ENCODE measurements at places on chromosomes 11 and 22.

GRCh38 chr11:8415195-8415594 lies 151.5 kb upstream of the LMO1 start:
- DNase-seq, result no peak

- DNase-seq, result no peak
Observed at GRCh38 chr22:30564761-30565119, 9.7 kb downstream of the GAL3ST1 start.

DNA sequence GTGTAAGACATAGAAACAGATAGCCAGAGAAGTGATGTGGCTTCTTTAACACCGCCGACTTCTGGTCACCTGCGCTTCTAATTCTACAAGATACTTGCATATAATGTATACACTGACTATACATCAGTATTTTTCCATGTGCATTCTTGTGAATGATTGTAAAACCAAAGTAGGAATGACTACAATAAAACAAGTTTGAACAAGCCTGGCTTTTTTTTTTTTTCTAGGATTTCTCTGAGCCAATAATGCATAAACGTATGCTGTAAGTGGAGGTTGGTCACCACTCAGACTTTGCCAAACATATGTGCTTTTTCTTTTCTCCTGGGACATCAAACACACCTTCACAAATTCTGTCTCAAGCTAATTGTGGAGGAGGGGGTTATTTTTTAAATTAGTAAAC lies 237.8 kb upstream of the KIRREL3 start:
- no peak for DNase-seq

DNA sequence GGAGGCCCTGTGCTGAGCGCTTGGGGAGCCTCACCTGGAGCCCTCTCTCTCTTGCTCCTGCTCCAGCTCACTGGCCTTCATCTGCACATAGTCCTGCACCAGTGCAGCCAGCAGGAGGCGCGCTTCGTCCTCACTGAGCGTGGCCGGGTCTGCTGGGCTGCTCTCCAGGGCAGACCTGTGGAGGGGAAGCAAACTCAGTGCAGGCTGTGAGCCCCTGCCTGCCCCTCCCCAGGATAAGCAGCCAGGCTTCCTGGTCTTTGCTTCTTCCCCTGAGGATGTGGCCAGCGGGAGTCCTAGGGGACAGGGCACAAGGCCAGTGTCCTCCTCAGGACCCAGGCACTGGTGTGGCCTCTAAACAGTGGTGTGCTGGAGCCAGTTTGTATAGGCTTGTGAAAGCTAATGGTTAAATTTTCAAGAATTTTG lies 2.2 kb downstream of the CALCA start:
- no peak for DNase-seq

- DNase-seq, result no peak
Observed at GRCh38 chr22:20155330-20156041, 4.6 kb upstream of the CCDC188 start.

GRCh38 chr11:62543680-62544444 lies 2.7 kb downstream of the AHNAK start:
- DNase-seq, result no peak

DNA sequence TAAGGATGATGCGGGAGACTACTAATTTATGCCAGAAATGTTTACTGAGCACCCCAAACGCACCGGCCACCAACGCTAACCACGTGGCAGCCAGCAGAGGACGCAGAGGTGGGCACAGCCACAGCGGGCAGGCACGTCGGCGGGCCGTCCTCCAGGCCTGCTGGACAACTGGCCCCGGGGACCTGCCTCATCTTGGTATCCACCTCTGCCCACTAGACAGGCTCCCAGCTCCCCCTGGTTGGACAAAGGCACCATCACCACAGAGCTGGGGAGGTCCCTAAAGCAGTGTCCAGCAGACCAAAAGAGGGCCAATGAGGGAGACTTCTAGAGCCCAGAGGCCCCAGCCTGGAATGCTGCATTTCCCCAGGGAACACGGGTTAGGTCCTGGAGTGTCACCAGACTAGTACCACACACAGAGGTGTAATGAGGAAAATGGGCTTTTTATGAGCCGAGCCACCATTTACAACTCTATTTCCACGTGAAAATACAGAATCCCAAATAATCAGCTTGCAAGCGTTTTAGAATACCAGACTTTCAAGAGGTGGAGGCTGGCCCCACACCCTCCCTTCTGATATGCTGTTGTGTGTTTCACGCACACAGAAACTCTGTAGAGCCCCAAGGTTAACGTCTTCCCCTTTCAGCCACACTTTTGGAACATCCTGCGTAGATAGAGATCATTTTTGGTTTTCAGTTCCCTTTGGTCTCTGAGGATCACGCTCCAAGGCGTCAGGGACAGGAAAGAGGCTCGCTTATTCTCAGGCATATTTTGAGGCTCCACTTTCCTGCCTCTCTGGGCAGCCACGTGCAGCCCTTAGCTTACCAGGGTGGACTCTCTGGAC lies 23.7 kb upstream of the BID start:
- DNase-seq, result no peak

Data from fibroblast of skin of left quadriceps (primary cell).